ENCODE measurements at places on chromosomes 11 and 22. TPM values are rescaled to one million over a fixed set of nuclear protein-coding genes. Genes with fewer than 3 reads are reported as not detected.

DNA sequence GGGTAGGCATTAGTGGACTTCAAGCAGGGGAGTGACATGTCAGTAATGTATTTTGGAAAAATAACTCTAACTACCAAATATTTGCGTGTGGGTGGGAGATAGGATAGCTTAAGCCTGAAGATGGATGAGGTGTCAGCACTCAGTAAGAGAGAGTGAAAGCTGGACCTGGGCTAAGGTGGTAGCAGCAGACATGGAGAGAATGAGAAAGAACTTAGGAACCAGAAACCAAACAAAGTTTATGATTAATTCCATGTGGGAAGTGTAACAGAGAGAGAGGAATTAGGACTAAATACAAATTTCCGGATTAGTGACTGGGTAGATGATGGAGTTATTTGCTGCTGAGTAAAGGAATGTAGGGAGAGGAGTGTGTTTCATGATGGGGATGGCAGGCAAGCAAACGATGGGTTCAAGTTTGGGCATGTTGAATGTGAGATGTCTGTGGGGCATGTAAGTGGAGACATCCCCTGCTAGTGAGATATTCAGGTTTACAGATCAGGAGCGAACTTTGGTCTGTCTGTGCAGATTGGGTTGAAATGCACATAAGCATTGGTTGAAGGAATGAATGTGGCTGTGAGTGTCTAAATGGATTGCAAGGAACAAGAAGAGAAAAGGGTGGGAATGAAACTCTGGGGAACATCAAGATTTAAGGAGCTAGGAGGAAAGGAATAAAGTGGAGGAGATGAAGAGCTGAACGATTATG lies 185.6 kb upstream of the MTMR2 start:
- DNase-seq = no peak

- no peak for DNase-seq
Observed at GRCh38 chr11:57546869-57547475, 9.6 kb downstream of the SMTNL1 start.

GRCh38 chr11:93394488-93394887 lies 63.9 kb downstream of the DEUP1 start:
- DNase-seq = no peak

KCNK4 gene
- polyA plus RNA-seq = not detected

CLCF1 gene
- 2.0 TPM for polyA plus RNA-seq

All from muscle of back (tissue), 13 donors.